ENCODE measurements at places on chromosomes 5 and 9. TPM values are rescaled to one million over a fixed set of nuclear protein-coding genes. Genes with fewer than 3 reads are reported as not detected.

DNA sequence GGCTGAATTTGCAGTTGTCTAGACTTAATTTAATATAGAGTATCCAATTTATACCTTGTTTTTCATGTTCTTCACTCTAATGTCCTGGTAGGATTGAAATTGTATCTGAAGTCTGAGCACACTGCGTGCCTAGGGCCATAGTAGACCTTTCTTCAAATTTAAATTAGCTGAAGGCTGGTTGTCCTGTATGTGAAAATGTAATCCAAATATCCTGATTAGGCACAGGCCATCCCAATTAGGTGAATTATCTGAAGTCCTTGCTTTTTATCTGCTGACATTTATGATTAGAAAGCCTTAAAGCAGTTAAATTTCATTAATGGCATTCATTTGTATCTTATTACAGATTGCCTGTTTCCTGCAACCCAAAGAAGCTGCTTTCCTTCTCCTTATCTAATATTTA lies 20.4 kb downstream of the CDC26 start:
- DNase-seq, result no peak
- H3K36me3 ChIP-seq, result peaks cover 24% of the 10 kb centered on the region
- H3K27ac ChIP-seq, result no peak overlapping the region
- H3K4me1 ChIP-seq, result no peaks in the 10 kb centered on the region
- H3K27me3 ChIP-seq, result no peaks in the 10 kb centered on the region

GRCh38 chr5:134242146-134242545 lies 16.3 kb upstream of the PPP2CA start:
- peak; percentile 58 for DNase-seq
- H3K4me3 ChIP-seq, result no peak overlapping the region
- peak overlapping the region; percentile 81 for H3K27ac ChIP-seq
- H3K4me1 ChIP-seq, result peaks cover 43% of the 10 kb centered on the region
- no peaks in the 10 kb centered on the region for H3K36me3 ChIP-seq
- no peaks in the 10 kb centered on the region for H3K27me3 ChIP-seq

Gene PCDHGA9
- 1.1 TPM for total RNA-seq

Gene SYK
- 2.5 TPM for total RNA-seq

GRCh38 chr5:130529511-130530485 lies 625.5 kb downstream of the CHSY3 start:
- H3K4me3 ChIP-seq, result no peak overlapping the region
- no peaks in the 10 kb centered on the region for H3K36me3 ChIP-seq
- H3K27ac ChIP-seq, result no peak overlapping the region
- DNase-seq, result no peak

DNA sequence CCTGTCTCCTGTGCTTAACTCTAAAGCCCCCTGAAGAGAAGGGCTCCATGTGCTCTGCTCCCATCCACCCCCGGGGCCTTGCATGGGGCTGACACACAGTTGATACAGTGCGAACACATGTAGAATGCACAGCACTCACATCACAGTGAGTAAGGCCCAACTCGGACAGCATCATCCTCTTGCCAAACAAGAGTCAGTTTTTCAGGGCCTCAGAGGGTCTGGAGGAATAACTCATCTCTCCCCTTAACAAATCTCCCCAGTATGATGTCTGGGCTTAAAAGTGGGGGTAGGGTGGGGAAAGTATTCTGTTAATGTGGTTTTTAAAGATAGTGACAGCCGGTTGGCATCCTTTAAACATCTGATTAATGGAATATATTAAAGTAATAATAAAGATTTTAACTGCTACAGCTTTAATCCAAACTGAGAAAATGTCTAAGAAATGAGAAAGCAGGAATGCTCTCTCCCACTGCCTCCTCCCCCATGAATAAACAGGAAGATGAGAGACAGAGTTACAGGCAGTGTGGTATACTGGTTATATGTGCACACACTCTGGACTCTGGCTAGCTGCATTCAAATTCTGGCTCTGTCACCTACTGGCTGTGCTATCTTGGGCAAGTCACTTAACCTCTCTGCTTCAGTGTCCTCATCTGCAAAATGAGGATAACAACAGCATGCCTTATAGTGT lies 22.5 kb downstream of the APBA1 start:
- no peak for DNase-seq
- no peak overlapping the region for H3K27ac ChIP-seq
- H3K27me3 ChIP-seq, result no peaks in the 10 kb centered on the region
- no peaks in the 10 kb centered on the region for H3K4me1 ChIP-seq
- no peak overlapping the region for H3K4me3 ChIP-seq
